Bronchus fibroblast of lung (primary cell): ENCODE measurements at places on chromosomes 2 and 18. TPM values are rescaled to one million over a fixed set of nuclear protein-coding genes. Genes with fewer than 3 reads are reported as not detected.

Gene ANKRD30BL
- not detected in 2 replicates for total RNA-seq

Gene C1QL2
- not detected in 2 replicates for total RNA-seq

Gene CFAP210
- total RNA-seq: not detected in 2 replicates

Gene DSC3
- total RNA-seq: 0.17 and 0.30 TPM in 2 replicates

Gene AAMP
- 105 and 126 TPM in 2 replicates for total RNA-seq

Gene LONRF2
- under 0.01 TPM in 2 replicates for total RNA-seq

Gene PROC
- not detected in 2 replicates for total RNA-seq

Gene PHOSPHO2
- total RNA-seq: 0.45 and 1.7 TPM in 2 replicates

Gene CFLAR
- total RNA-seq: 19.5 and 24.7 TPM in 2 replicates

Gene KCNJ13
- not detected in 2 replicates for total RNA-seq

Gene CCDC148
- 0.45 and 0.50 TPM in 2 replicates for total RNA-seq

Gene TMEM87B
- total RNA-seq: 9.2 and 9.8 TPM in 2 replicates

Gene GKN1
- not detected in 2 replicates for total RNA-seq

Gene TFCP2L1
- under 0.01 TPM in 1 of 2 replicates, not detected in the other for total RNA-seq

Gene SIGLEC15
- total RNA-seq: 0.67 and 1.3 TPM in 2 replicates

Gene SLC5A7
- not detected in 2 replicates for total RNA-seq

Gene THSD7B
- not detected in 2 replicates for total RNA-seq

Gene SLC35F5
- 30.1 and 31.4 TPM in 2 replicates for total RNA-seq

Gene MTCL1
- total RNA-seq: 14.3 and 18.2 TPM in 2 replicates

Gene IL36G
- total RNA-seq: not detected in 2 replicates

Gene DUSP28
- 3.4 and 4.5 TPM in 2 replicates for total RNA-seq

Gene WDR33
- total RNA-seq: 12.9 and 14.6 TPM in 2 replicates

Gene HOXD12
- total RNA-seq: not detected in 2 replicates

Gene IL36RN
- not detected in 2 replicates for total RNA-seq

Gene IL1RL2
- total RNA-seq: 0.50 and 0.74 TPM in 2 replicates

Gene ATF2
- total RNA-seq: 14.5 and 16.9 TPM in 2 replicates

Gene SLC9A4
- not detected in 2 replicates for total RNA-seq

Gene PTPRN
- 7.9 and 9.8 TPM in 2 replicates for total RNA-seq

Gene GALNT5
- 9.5 and 11.1 TPM in 2 replicates for total RNA-seq

Gene SMYD1
- not detected in 2 replicates for total RNA-seq

Gene PDCD1
- not detected in 2 replicates for total RNA-seq

Gene ARHGAP28
- total RNA-seq: 7.4 and 8.2 TPM in 2 replicates

Gene GPAT2
- total RNA-seq: 2.4 and 2.5 TPM in 2 replicates

Gene CREG2
- under 0.01 and 0.34 TPM in 2 replicates for total RNA-seq

Gene TMEM178A
- total RNA-seq: 0.84 TPM in 1 of 2 replicates, not detected in the other

Gene SETBP1
- 0.67 and 0.74 TPM in 2 replicates for total RNA-seq

Gene OTOF
- not detected in 2 replicates for total RNA-seq

Gene B3GNT7
- total RNA-seq: 0.15 and 0.50 TPM in 2 replicates

Gene COLEC12
- 14.8 and 15.2 TPM in 2 replicates for total RNA-seq
